Activated T-helper 2 cell treated with anti-CD3 and anti-CD28 coated beads, Interferon-gamma antibody, Interleukin-2, Interleukin-4, amounts not matched to agents 10 μg/mL and 5 μg/mL and 100 μg/mL, durations not matched to agents 14 hours and 24 hours and 36 hours (primary cell): ENCODE measurements at places on chromosomes 2 and 18.

GRCh38 chr18:68611311-68611710, 103.6 kb downstream of the TMX3 start:
- H3K36me3 ChIP-seq, result no peaks in the 10 kb centered on the region
- no peaks in the 10 kb centered on the region for H3K4me1 ChIP-seq
- no peak overlapping the region for H3K4me3 ChIP-seq

DNA sequence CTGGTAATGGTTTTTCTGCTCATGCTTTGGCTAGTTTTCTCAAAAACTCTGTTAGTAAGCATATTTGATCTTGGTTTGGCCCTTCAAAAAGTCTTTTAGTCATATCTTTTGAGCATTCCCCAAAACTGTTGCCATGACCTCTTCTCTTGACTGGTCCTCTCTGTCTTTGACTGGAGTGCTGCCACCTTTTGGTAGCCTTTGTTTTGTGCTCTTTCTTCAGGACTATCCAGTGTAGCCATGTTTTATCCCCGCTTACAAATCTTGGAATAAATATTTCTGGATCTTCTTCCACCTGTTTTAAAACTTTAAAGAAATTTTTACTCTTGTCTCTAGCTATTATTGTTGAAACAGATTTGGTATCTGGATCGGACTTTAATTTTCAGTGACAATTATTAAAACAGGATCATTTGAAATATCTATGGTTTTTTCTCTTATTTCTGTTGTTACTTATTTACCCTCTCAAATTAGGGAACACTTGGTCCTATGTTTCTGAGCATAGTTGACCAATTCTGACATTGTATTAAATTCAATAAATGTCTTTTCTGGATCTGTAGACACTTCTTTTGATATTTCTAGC, 965 bp upstream of the ELOA2 start:
- DNase-seq, result no peak
- no peak overlapping the region for H3K4me3 ChIP-seq
- H3K4me1 ChIP-seq, result no peaks in the 10 kb centered on the region
- H3K27me3 ChIP-seq, result peaks cover 10% of the 10 kb centered on the region
- no peaks in the 10 kb centered on the region for H3K36me3 ChIP-seq

DNA sequence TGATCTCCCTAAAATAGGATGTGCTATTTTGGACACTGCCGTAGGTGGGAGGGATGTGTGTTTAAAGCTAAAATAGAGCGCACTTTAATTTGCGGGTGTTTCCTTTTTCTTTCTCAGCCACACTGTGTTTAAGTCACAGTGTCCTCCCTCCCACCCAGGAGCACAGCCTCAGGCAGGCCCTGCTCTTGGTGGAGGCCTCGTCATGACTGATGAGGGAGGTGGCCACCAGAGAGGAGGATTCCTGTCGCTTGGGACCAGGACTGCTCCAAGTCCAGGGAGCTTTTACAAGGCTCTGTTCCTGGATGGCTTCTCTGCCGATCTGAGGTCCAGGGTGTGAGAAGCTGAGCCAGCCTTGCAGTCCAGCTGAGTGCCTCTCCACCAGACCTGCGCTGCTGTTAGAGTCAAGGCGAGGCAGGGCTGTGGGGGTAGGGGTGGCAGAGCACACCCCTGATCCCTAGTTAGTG, 33.5 kb downstream of the INPP4A start:
- peaks cover 4% of the 10 kb centered on the region for H3K36me3 ChIP-seq
- peaks cover 84% of the 10 kb centered on the region for H3K4me1 ChIP-seq
- peak overlapping the region; percentile 84 for H3K27ac ChIP-seq
- H3K27me3 ChIP-seq, result no peaks in the 10 kb centered on the region
- DNase-seq, result no peak

DNA sequence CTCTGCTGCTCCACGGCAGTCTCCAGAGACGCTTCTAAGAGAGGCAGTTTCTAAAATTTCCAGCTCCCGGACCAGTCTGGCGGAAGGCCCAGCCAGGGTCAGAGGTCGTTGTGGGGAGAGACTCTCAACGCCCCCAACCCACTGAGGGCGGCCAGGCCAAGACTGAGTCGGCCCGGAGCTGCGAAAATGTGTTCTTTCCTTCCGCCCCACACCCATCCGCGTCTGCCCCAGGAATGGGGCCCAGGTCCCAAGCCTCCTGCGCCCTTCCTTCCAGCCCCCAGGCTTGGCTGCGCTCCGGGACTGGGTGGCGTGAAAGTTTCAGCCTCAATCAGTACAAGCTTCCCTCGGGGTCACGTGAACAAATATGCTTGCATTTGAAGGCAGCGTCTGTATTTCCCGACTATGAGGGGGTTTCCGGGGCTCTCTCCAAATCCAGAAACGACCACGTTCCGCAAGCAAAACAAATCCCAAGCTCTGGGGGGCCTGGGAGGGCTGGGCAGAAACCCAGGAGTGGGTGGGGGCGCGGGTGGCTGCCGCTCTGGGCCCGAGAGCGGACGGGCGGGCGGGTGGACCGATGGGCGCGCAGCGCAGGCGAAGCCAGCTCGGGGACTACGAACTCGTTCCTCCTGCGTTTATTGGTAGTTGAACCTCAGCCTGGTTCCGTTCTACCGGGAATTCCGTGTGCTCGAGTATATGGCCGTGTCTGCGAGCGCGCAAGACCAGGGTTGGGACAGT, 3.3 kb downstream of the HOXD3 start:
- no peaks in the 10 kb centered on the region for H3K4me1 ChIP-seq
- peaks cover 86% of the 10 kb centered on the region for H3K27me3 ChIP-seq
- H3K36me3 ChIP-seq, result no peaks in the 10 kb centered on the region
- H3K4me3 ChIP-seq, result no peak overlapping the region

GRCh38 chr2:36663851-36664695, 32.4 kb upstream of the VIT start:
- no peaks in the 10 kb centered on the region for H3K36me3 ChIP-seq
- peaks cover 5% of the 10 kb centered on the region for H3K27me3 ChIP-seq
- no peak overlapping the region for H3K4me3 ChIP-seq
- H3K4me1 ChIP-seq, result no peaks in the 10 kb centered on the region
- DNase-seq, result no peak
- no peak overlapping the region for H3K27ac ChIP-seq

GRCh38 chr2:62195421-62196277, at the start of gene B3GNT2:
B3GNT2 (plus strand) TSS chr2:62196115; CDS start chr2:62222221, 26,106 bp downstream.
- peaks cover 11% of the 10 kb centered on the region for H3K36me3 ChIP-seq
- peaks cover 11% of the 10 kb centered on the region for H3K27me3 ChIP-seq
- DNase-seq, result peak; percentile 74
- H3K27ac ChIP-seq, result peak within 1 kb of the TSS; percentile 91

DNA sequence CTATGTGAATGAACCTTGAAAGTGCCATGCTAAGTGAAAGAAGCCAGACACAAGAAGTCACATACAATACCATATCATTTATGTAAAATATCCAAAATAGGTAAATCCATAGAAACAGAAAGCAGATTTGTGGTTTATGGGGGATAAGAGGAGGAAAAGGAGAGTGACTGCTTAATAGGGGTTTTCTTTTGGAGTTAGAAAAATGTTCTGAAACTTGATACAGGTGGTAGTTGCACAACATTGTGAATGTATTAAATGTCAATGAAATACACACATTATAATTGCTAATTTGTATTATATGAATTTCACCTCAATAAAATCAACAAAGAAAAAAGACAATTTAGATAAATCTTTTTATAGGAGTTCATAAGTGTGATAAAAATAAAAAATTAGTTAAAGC, 37.1 kb downstream of the MEMO1 start:
- H3K27me3 ChIP-seq, result no peaks in the 10 kb centered on the region
- H3K4me1 ChIP-seq, result peaks cover 9% of the 10 kb centered on the region
- DNase-seq, result no peak
- H3K27ac ChIP-seq, result no peak overlapping the region
- H3K4me3 ChIP-seq, result no peak overlapping the region

GRCh38 chr2:239700686-239701345, 300.0 kb upstream of the HDAC4 start:
- H3K27me3 ChIP-seq, result peaks cover 11% of the 10 kb centered on the region
- no peak overlapping the region for H3K27ac ChIP-seq
- H3K4me3 ChIP-seq, result no peak overlapping the region
- DNase-seq, result no peak
- no peaks in the 10 kb centered on the region for H3K4me1 ChIP-seq

DNA sequence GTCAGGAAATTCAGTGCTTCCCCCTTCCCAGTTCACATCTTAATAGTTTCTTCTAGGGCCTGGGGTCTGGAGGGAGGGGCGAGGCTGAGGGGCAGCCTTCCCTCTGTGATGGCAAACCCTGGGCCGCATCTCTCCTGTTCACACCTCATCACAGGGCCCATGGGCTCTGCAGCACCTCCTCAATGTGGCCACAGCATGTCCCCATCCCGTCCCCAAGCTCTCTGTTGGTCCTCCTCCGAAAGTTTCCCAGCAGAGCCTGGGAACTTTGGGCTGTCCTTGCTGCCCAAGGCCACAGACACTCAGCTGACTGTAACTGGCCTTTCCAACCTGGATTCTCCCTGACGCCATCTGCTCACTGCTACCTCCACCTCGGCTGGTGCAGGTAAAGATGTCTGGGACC, 112.7 kb upstream of the PTPRM start:
- no peak overlapping the region for H3K27ac ChIP-seq
- H3K4me3 ChIP-seq, result no peak overlapping the region
- DNase-seq, result no peak
- no peaks in the 10 kb centered on the region for H3K36me3 ChIP-seq
- H3K4me1 ChIP-seq, result no peaks in the 10 kb centered on the region
